Karpas-422 (cell line): ENCODE measurements at places on chromosomes 16 and 17. TPM values are rescaled to one million over a fixed set of nuclear protein-coding genes. Genes with fewer than 3 reads are reported as not detected.

- DNase-seq, result no peak
Observed at GRCh38 chr17:10304758-10305300, 68.0 kb downstream of the MYH13 start.

GRCh38 chr16:87464691-87465300 is 28.0 kb downstream of the ZCCHC14 start:
- DNase-seq, result no peak

GRCh38 chr16:13780406-13781168 is 139.4 kb upstream of the ERCC4 start:
- DNase-seq, result no peak

CCR7 gene
- total RNA-seq, result not detected in 2 replicates

- no peak for DNase-seq
Observed at GRCh38 chr16:78664811-78665772, 565.6 kb downstream of the WWOX start.

DNA sequence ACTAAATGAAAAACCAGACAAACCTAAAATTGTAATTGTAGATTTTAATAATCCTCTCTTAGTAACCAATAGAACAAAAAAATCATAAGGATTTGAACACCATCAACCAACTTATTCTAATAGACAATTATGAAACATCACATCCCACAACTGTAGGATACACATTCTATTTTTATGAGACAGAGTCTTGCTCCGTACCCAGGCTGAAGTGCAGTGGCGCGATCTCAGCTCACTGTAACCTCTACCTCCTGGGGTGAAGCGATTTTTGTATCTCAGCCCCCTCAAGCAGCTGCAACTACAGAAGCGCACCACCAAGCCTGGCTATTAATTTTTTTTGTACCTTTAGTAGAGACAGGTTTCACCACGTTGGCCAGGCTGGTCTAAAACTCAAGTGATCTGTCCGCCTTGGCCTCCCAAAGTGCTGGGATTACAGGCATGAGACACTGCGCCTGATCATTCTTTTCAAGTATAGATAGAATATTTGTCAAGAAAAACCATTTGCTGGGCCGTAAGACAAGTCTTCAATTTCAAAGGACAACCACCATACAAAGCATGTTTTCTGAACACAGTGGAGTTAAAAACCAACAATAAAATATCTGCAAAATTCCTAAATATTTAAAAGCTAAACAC is 49.8 kb downstream of the CREBBP start:
- DNase-seq, result no peak

GRCh38 chr16:15770107-15770506 is 86.7 kb downstream of the MYH11 start:
- no peak for DNase-seq

GRCh38 chr16:64627781-64628180 is 494.1 kb downstream of the CDH11 start:
- DNase-seq, result no peak

- DNase-seq, result no peak
Observed at GRCh38 chr16:66447491-66447890, 20.4 kb downstream of the BEAN1 start.

- DNase-seq, result no peak
Observed at GRCh38 chr17:49616601-49617131, 41.0 kb downstream of the NXPH3 start.

GRCh38 chr17:13544765-13545164 is 57.0 kb downstream of the HS3ST3A1 start:
- DNase-seq, result no peak

DNA sequence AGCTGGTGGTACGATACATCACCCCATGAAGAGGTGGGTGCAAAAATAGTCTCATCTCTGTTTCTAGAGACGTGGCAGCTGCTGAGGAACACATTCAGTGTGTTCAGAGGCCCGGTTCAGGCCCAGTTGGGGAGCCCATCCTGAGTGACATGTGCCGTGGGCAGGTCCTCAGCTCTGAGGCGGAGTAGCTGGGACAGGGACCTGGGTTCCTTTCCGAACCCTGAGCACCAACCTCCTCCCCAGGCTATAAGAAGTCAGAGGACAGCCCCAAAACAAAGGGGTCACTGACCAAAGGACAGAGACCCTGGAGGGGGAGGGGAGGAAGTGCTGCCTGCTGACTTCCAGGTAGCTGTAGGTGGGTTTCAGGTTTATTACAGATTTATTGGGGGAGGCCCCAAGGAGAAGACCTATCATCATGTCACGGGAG is 5.1 kb downstream of the LDHD start:
- DNase-seq, result no peak

DNA sequence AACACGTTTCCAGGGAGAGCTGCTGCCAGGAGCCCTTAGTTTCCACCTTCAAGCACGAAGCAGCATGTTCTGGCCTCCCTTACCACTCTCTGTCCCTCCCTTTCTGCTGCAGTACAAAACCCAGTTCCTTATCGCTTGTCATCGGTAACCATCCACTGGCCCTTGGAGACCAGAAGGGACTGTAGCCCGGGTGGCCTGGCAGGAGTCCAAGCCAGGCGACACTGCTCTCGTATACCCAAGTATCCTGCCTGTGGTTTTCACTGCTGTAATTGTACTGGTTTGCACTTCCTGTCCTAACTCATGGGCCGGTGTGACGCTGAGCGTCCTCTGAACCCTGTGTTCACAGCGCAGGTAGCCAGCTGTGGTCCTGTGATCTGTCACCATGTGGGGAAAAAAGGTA is 81.1 kb downstream of the MAF start:
- DNase-seq, result no peak

DNA sequence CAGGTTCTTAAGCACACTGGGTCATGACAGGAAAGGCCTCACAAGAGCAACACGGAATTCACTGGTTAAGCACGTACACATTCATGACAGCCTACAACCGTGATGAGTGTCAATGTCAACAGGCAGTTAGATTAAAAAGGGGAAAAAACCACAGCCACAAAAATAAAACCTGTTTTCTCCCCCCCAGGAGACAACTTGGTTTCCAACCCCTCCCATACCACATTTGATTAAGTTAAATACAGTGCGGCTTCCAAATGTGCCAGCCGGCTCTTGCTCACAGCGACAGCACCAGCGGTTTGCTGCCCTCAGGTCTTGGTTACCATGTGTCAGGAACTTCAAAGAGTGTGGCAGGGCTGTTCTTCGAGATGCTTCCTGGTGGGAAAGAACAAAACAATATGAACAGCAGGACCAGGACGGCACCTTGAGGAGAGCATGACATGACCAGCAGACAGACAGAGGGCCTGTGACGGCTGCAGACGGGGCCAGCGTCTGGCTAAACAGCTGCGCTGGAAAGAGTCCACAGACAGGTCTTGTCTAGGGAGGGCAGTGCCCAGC is 193.6 kb downstream of the PARN start:
- DNase-seq, result no peak

TBC1D3C gene
- not detected in 2 replicates for total RNA-seq

DNA sequence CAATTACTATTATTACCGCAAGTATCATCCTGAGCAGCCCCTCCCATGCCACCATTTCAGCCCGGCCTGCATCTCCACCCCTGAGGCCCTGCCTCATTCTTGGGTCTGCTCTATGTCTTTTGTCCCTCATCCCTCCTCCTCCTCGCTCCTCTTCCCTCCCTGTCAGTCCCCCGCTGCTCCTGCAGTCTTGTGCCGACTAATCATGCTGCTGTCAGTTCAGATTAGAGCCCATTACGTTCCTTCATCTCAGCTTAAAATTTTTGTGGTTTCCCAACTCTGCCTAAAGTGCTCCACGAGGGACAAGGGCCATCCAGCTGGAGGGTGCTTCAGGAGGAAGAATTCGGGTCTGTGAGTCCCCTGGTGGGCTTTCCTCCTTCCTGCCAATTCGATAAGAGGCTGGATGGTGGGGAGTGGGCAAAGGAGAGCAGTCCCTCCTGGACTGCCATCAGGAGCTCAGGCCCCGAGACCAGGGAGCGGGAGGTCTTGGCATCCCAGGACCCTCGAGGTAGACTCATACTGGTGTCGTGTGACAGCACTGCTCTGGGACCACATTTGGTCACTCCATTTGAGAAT is 32.9 kb upstream of the GOSR2 start:
- no peak for DNase-seq

GRCh38 chr17:39239640-39240314 is 14.0 kb upstream of the STAC2 start:
- DNase-seq, result peak; percentile 90

GRCh38 chr16:86044881-86045590 is 146.1 kb downstream of the IRF8 start:
- DNase-seq, result no peak

PRPSAP1 gene
- total RNA-seq, result 27.6 and 41.1 TPM in 2 replicates

GRCh38 chr16:546909-547770 is 13.1 kb upstream of the PRR35 start:
- DNase-seq, result no peak

DNA sequence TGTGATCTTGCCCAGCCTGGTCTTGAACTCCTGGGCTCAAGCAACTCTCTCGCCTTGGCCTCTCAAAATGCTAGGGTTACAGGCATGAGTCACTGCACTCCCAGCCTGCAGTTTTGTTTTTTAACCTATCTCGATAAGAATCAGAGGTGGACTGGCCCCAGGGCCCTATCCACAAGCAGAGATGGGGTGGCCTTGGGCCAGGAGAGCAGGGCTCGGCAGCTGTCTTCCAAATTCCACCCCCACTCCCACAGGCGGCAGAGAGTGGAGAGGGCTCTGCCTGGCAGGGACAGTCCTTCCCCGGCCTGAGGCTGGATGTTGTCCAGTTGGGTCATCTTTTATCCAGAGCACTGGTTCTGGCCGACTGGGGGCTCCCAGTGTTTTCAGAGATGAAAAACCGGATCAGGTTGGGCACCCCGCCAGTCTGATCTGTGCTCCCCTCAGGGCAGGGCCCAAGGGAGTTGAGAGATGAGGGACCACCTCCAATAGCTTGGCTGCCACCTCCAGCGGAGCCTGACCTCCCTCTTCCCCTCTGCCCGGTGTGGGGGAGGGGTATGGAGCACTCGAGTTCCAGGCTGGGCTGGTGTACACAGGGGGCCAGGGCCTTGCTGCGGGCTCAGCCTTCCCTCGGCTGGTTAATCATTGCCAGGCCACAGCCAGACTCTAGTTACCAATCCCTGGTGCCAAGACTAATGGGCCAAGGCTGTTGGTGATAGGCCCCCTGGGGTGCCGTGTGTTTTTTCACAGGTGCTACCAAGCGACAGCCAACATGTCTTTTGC is 30.3 kb upstream of the MYO15B start:
- no peak for DNase-seq

GRCh38 chr17:11786711-11787438 is 188.6 kb downstream of the DNAH9 start:
- DNase-seq, result peak; percentile 44

- DNase-seq, result no peak
Observed at GRCh38 chr17:10705727-10706126, 8.3 kb downstream of the ADPRM start.

DNA sequence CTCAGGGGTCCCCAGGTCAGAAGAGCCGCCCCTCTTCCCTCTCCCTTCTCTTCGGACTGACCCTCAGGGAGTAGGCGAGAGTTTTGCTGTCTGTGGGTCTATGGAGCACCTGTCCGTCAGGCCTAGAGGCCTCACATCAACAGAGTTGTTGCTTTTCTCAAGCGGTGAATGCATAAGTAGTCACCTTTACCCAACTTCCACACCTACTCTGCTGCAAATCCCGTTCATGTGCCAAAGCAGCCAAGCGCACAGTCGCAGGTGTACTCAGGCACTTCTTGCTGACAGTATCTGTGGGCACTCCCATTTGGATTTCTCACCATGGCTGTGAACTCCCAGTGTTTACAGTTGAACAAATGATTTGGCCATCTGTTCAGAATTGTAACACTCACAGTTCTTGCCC is 4.0 kb upstream of the FA2H start:
- no peak for DNase-seq

TIMP2 gene
- total RNA-seq, result 0.07 TPM in 1 of 2 replicates, not detected in the other

ZP2 gene
- not detected in 2 replicates for total RNA-seq

DNA sequence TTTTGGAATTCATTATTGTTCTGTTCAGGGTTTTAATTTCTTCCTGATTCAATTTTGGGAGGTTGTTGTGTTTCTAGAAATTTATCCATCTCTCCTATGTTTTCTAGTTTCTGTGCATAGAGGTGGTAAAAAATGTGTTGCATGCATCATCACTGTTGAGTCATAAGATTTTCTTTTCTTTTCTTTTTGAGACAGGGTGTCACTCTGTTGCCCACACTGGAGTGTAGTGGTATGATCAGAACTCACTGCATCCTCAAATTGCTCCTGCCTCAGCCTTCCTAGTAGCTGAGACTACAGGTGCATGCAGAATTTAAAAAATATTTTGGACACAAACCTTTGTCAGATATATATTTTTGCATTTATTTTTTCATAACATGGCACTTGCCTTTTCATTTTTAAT is 184.8 kb downstream of the BCAS3 start:
- no peak for DNase-seq

GRCh38 chr17:72812823-72813222 is 279.7 kb downstream of the SLC39A11 start:
- DNase-seq, result no peak

- no peak for DNase-seq
Observed at GRCh38 chr17:35575759-35576158, 2.6 kb downstream of the PEX12 start.

DNA sequence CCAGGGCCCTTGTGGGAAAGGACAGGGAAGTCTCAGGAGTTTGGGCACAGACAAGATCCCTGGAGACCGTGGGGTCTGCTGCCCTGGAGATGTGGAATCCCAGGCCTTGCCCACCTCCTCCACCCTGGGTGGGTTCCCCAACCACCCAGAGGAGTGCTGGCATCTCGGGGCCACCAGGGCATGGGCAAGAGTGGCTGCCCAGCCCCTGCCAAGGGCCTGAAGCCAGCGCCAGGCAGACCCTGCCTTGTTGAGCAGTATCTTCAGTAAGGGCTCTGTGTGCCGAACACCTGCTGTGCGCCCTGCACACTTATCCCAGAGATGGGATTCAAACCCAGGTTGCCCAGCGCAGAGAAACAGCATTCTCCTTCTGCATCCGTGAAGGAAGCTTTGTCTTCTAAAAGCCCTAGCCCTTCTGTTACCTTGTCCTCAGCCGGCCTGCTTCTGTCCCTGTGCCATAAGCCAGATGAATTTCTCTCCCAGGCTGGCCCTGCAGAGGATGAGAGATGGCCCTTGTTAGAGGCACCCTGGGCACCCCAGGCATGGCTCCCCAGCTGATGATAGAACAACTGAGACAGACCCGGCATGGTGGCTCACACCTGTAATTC is 32.4 kb downstream of the TMEM235 start:
- no peak for DNase-seq

PPY gene
- not detected in 2 replicates for total RNA-seq

DNA sequence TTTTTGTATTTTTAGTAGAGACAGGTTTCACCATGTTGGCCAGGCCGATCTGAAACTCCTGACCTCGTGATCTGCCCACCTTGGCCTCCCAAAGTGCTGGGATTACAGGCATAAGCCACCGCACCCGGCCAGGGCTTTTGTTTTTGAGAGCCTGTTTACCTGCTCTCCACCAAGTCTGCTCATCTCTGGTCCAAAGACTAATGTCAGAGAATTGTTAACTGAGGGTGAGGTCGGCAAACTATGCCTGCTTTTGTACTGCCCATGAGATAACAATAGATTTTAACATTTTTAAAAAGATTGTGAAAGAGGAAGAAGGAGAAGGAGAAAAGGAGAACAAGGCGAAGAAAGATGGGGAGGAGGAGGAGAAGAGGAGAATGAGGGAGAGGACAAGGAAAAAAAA is 26.0 kb downstream of the TMEM238L start:
- DNase-seq, result no peak
